ENCODE measurements at places on chromosomes 1 and 21. TPM values are rescaled to one million over a fixed set of nuclear protein-coding genes. Genes with fewer than 3 reads are reported as not detected.
A peak's percentile ranks its signal among the peaks of the same experiment; 100 is the strongest.

DNA sequence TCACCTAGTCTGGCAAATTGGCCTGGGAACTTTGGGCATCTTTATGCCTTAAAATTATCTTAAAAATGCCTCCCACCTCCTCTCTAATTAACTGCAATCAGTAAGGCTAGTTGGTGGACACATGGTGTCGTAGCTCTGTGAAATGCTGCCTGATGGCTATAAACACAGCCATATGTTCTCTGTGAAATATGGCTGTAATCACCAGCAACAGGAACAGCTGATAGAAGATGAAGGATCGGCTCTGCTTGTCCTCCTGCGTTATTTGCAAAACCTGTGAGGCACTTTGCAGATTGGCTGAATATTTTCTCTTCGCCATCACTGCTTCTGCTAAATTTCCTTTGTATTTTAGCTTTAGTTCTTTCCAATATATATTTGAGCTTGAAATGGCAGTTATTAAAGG lies 419.6 kb downstream of the RWDD3 start:
- H3K4me3 ChIP-seq: no peak overlapping the region
- H3K27me3 ChIP-seq: no peaks in the 10 kb centered on the region
- H3K27ac ChIP-seq: no peak overlapping the region
- H3K4me1 ChIP-seq: no peaks in the 10 kb centered on the region
- DNase-seq: no peak

KIF14 gene
- total RNA-seq: 3.8 TPM

- peaks cover 6% of the 10 kb centered on the region for H3K4me1 ChIP-seq
- no peak overlapping the region for H3K4me3 ChIP-seq
- peaks cover 2% of the 10 kb centered on the region for H3K27me3 ChIP-seq
Measured at GRCh38 chr1:19780267-19780877, 19.3 kb downstream of the TMCO4 start.

DNA sequence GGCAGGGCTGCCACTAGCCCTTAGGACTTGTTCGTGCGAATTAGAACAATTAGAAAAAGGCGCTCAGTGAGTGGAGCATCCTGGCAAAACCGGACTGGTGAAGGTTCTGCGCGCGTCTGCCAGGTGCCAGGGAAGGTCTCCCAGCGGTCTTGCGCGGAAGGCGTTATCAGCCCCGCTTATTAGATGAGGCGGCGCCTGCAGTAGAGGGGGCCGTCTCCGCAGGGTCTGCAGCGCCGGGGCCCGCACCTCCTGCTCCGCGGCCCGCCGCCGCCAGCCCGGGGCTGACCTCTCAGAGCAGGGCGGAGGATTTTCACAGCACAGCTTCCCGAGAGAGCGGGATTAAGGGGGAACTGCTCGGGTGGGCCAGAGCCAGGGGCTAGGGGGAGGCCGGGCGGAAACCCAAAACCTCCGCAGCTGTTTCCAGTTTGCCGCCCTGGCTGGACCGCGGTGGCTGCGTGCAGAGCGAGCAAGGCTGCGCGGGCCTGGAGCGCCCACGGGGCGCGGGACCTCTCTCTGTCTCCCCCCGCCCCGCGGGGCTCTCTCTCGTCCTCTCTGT lies 155.2 kb downstream of the FOXD2 start:
- H3K36me3 ChIP-seq: no peaks in the 10 kb centered on the region
- H3K4me1 ChIP-seq: peaks cover 5% of the 10 kb centered on the region
- no peak overlapping the region for H3K4me3 ChIP-seq
- peak; percentile 24 for DNase-seq
- H3K27ac ChIP-seq: no peak overlapping the region
- peaks cover 10% of the 10 kb centered on the region for H3K27me3 ChIP-seq

DNA sequence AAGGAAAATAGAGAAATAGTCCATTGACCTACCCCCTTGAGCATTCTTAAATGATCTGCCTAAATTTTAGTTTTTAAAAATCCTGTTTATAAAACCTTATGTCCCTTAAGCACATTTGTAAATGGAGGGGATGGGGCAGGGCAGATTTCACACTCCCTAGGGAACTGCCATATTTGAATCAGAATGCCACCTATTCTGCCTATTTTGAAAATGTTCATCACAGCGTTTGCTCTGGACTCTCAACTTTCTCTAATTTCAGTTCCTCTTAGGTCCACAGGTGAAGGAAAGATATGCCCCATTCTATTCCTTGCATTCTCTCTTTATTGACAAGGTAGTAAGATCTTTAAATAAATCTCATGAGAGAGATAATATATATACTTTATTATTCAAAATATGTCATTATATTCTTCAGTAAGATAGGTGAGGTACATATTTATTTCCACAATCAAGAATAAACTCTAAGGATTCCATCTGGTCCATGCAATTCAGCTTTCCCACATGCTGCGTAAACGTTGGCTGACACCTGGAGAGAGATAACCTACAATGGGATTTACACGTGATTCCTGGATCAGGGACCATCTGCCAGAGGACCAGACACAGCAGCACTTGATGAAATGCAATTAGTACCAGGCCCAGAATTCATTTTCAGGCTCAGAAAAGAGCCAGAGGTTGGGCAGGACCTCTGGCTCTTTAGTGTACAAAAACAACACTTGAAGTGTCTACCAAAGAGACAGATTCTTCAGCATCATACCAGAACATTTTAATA lies 1.2 kb upstream of the LPGAT1 start:
- H3K27me3 ChIP-seq: peaks cover 3% of the 10 kb centered on the region
- no peak for DNase-seq
- H3K4me3 ChIP-seq: peak overlapping the region; percentile 93
- peak overlapping the region; percentile 57 for H3K27ac ChIP-seq
- H3K4me1 ChIP-seq: peaks cover 12% of the 10 kb centered on the region

GRCh38 chr1:190172651-190173430 lies 304.8 kb downstream of the BRINP3 start:
- no peaks in the 10 kb centered on the region for H3K36me3 ChIP-seq
- H3K27me3 ChIP-seq: no peaks in the 10 kb centered on the region
- no peak overlapping the region for H3K27ac ChIP-seq
- H3K4me3 ChIP-seq: no peak overlapping the region
- no peaks in the 10 kb centered on the region for H3K4me1 ChIP-seq

DNA sequence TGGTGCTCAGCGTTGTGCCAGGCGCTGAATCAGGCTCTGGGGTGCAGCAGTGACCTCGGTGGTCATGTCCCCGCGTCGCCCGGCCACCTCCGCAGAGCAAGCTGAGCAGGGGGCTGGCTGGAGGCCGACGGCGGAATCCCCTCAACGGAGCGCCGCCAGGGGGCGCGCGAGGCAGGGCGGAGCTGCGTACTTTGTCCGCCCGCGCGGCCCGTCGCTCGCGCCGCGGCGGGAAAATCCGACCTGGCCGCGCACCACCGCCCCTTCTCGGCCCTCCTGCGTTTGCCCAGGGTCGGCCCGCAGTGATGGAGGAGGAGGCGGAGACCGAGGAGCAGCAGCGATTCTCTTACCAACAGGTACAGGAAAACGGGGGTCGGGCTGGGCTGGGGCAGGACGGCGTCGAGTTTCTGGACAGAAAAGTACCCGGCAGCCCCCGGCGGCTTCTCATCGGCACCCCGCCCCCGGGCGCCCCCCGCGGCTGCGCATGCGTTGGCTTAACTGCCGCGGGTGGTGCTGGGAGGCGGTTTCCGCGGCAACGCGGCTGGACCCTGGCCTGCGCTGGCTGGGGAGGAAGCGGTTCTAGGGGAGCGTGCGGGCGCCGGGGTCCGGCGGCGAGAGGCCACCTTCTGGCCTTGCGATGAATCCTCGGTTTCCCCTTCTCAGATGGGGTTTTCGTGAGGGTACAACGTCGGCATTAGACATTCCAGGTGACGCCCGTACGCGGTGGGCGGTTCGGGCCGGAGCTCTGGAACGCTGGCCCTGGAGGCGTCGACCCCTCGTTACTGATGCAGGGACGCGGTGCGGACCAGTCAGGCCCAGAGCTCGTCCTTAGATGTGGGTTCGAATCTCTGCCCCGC lies at the start of gene CENPS:
Gene CENPS, plus strand, starts transcription at position 218 of the 854 bp plus-strand sequence. Its CDS starts 85 bp downstream, at position 303.
- H3K27ac ChIP-seq: peak within 1 kb of the TSS; percentile 90
- H3K27me3 ChIP-seq: peaks cover 3% of the 10 kb centered on the region
- peak; percentile 96 for DNase-seq
- H3K4me3 ChIP-seq: peak within 1 kb of the TSS; percentile 95
- H3K4me1 ChIP-seq: peaks cover 12% of the 10 kb centered on the region

SLC6A17 gene
- total RNA-seq: 46.1 TPM

DNA sequence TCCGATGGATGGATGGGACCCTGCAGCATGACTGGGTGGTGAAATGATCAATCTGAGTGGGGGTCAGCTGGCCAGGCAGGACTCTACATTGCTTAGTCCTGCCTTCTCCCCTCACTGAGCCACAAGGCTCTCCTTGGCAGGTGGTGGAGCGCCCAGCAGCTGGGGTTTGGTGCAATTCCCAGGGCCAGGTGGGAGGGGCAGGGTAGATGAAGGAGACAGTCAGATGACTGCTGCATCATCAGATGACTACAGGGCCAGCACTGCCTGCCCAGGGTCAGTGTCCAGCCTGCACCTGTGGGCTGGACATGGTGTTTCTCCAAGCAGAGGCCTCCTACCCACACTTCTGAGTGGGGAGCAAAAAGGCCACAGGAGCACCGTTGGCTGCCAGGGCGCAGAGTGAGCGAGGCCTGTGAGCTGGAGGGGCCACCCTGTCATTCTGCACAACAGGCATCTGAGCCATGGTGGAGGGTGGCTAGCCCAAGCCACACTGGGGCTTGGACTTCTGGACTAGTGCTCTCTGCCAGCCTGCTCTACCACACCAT lies 103.9 kb upstream of the EDN2 start:
- no peak for DNase-seq
- no peak overlapping the region for H3K4me3 ChIP-seq
- H3K27me3 ChIP-seq: peaks cover 10% of the 10 kb centered on the region
- H3K27ac ChIP-seq: no peak overlapping the region
- H3K4me1 ChIP-seq: no peaks in the 10 kb centered on the region

GPR153 gene
- 3.0 TPM for total RNA-seq

Data from endothelial cell (in vitro differentiated cells).